ENCODE measurements at places on chromosomes 12 and 14.

DNA sequence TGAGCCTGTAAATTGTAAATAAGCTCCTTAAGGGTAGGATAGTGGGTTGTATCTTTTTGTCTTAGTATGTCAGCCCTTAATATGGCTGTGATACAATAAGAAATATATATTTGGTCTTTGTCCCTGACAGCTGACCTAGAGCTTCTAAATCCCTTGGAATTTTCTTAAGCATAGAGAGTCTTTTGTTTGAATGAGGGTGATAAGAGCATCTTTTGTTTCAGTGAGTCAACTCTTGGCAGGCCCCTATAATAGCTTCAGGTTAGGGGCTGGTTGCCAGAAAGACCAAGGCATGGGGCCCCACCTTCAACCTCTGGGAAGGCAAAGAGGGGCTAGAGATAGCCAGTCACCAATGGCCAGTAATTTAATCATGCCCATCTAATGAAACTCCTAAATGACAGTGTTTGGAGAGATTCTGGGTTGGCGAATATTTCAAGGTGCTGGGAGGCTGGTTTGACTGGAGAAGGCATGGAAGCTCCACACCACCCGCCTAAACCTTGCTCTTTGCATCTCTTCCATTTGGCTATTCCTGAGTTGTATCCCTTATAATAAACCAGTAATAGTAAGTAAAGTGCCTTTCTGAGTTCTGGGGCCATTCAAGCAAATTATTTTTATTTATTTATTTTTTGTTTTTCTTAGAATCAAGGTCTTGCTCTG, 10.5 kb downstream of the PALS1 start:
- no peak overlapping the region for H3K4me3 ChIP-seq
- H3K36me3 ChIP-seq, result no peaks in the 10 kb centered on the region
- no peaks in the 10 kb centered on the region for H3K27me3 ChIP-seq
- no peaks in the 10 kb centered on the region for H3K4me1 ChIP-seq
- no peak overlapping the region for H3K27ac ChIP-seq

DNA sequence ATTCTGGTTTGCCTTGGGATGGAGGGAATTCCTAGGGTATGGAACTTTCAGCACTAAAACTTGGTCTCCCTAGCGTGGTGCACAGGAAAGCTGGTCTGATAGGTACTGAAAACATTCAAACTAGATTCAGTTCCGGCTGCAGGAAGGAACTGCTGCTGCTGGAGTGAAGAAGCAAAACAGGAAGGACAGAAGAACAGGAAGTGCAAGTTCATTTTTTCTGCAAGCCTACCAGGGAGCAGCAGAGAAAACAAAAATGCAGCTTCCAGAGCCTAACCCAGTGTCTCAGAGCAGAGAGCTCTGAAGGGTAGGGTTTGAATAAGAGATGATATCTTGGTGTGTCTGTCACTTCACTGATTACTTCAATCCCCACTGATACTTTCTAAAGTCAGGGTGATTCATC, 165.2 kb downstream of the VRK1 start:
- H3K4me1 ChIP-seq, result peaks cover 73% of the 10 kb centered on the region
- DNase-seq, result peak; percentile 50
- no peaks in the 10 kb centered on the region for H3K27me3 ChIP-seq
- peak overlapping the region; percentile 30 for H3K27ac ChIP-seq
- no peak overlapping the region for H3K4me3 ChIP-seq
- H3K36me3 ChIP-seq, result no peaks in the 10 kb centered on the region

DNA sequence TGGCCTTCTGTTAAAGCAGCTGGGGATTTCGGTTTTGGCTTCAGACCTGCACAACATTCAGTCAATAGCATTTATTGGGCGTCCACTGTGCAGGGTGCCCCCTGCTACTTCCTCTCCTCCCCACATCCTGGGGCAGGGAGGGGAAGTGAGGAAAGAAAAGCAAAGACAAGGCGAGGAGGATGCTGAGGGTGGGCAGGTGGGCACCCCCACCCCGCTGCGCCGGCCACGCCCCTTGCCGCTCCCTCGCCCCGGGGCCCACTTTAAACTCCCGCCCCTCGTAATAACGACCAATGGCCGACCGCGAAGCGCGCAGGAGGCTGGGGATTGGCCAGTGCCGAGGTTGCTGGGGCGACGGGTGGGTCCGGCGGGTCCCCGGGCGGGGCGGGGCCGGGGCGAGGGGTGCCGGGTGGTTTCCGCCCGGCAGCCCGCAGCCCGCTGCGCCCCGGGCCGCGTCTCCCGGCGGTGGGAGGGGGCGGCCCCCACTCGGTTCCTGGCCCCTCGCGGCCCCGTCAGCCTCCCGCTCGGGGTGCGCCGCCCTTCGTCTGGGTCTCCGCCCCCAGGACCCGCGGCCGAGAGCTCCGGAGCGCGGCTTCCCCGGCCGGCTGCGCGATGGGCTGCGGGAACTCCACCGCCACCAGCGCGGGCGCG, at the start of gene C12orf75:
Gene C12orf75 (plus strand): TSS at position 409 of the 648 bp plus-strand sequence. CDS start 201 bp downstream, at position 610.
- peaks cover 47% of the 10 kb centered on the region for H3K4me1 ChIP-seq
- no peaks in the 10 kb centered on the region for H3K27me3 ChIP-seq
- H3K27ac ChIP-seq, result peak within 1 kb of the TSS; percentile 72
- H3K36me3 ChIP-seq, result no peaks in the 10 kb centered on the region
- peak within 1 kb of the TSS; percentile 49 for H3K4me3 ChIP-seq
- peak; percentile 83 for DNase-seq

DNA sequence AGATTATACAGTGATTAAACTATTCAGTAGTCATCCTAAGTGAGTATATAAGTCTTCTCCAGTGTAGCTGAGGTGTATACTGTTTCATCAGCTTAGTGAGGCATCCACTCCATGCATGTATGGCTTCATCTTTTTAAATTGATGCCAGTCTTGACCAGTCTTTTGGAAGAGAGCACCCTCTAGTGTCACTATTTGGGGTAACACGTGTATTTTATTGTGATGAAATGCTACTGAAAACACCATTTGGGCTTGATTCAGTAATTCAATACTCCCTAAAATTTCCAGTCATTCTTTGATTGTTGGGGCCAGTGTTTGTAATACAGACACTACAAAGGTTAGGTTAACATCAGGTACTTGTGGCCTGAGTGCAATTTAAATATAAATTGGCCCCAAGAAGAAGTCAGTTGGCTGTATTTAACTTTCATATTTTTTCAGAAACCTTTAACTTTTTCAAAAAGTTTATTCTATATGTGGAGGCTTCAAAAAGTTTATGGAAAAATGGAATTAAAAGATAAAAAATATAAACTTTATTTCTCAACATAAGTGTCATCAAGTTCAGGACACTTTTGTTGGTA, 35.3 kb downstream of the MIPOL1 start:
- no peak for DNase-seq
- H3K4me1 ChIP-seq, result no peaks in the 10 kb centered on the region
- no peak overlapping the region for H3K4me3 ChIP-seq
- no peak overlapping the region for H3K27ac ChIP-seq
- H3K27me3 ChIP-seq, result no peaks in the 10 kb centered on the region
- H3K36me3 ChIP-seq, result no peaks in the 10 kb centered on the region

GRCh38 chr12:93626160-93626559, 51.0 kb upstream of the CRADD start:
- no peak overlapping the region for H3K4me3 ChIP-seq
- no peak for DNase-seq
- no peaks in the 10 kb centered on the region for H3K27me3 ChIP-seq
- H3K4me1 ChIP-seq, result no peaks in the 10 kb centered on the region
- no peak overlapping the region for H3K27ac ChIP-seq
- no peaks in the 10 kb centered on the region for H3K36me3 ChIP-seq

DNA sequence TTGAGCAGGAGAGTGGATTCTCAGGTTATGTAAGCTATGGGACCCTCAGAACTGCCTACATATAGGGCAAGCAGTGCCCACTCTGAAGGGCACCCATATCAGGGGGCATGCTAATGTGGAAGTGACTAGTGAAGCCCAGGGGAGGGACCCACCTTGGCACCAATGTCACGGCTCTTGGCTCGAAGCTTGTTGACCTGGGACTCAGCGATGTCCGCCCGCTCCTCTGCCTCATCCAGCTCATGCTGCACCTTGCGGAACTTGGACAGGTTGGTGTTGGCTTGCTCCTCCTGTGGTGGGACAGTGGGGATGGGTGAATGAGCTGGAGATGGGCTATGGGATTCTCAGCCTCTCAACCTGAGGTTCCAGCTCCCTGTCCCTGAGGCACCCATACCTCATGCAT, 5.4 kb downstream of the CMTM5 start:
- H3K36me3 ChIP-seq, result no peaks in the 10 kb centered on the region
- no peak overlapping the region for H3K4me3 ChIP-seq
- no peak for DNase-seq
- no peaks in the 10 kb centered on the region for H3K4me1 ChIP-seq

- H3K36me3 ChIP-seq, result peaks cover 23% of the 10 kb centered on the region
- H3K4me3 ChIP-seq, result no peak overlapping the region
- H3K27ac ChIP-seq, result peak overlapping the region; percentile 0
- DNase-seq, result no peak
- H3K4me1 ChIP-seq, result peaks cover 84% of the 10 kb centered on the region
Measured at GRCh38 chr14:64926398-64926995, 12.2 kb downstream of the CHURC1 start.

DNA sequence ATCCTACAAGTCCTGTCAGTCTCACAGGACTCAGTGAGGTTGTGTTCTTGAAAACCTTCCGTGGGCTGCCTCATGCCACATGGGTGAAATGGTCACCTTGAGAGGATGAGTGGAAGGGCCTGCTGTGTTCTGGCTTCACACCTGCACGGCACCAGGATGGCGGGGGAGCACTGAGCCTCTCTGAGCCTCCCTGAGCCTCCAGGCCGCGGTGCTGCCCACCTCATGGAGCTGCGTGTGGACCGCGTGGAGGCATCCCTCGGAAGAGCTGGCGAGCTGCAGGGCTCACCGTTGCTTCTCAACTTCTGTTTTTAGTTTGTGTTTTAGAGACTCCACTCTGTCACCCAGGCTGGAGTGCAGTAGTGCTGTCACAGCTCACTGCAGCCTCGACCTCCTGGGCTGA, 56.2 kb downstream of the TEAD4 start:
- no peak for DNase-seq
- no peaks in the 10 kb centered on the region for H3K36me3 ChIP-seq
- no peaks in the 10 kb centered on the region for H3K27me3 ChIP-seq
- H3K27ac ChIP-seq, result no peak overlapping the region
- H3K4me1 ChIP-seq, result no peaks in the 10 kb centered on the region
- H3K4me3 ChIP-seq, result no peak overlapping the region

DNA sequence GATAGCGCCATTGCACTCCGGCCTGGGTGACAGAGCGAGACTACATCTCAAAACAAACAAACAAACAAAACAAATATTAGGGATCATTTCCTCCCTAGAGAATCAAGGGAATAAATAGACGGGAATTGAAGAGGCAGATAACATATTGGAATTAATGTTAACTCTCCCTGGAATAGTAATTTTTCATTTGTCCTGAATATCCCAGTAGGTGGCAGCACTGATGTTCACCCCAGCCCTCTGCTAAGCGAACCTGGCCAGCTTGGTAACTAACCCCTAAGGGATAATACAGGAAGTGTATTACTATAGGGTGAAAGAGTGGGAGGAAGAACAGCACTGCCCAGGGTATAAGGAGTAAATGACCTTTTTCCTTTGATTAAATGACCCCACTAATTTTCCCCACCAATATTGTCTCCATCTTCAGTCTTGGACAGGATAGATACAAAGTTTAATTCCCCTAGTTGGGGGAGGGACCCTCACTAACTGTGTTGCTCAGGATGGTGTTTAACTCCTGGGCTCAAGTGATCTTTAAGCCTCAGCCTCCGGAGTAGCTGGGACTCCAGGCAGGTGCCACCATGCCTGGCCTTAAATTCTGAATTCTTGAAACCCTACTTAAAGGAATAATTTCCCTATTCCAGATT, 40.5 kb downstream of the SLC2A14 start:
- H3K27me3 ChIP-seq, result no peaks in the 10 kb centered on the region
- no peaks in the 10 kb centered on the region for H3K4me1 ChIP-seq
- no peaks in the 10 kb centered on the region for H3K36me3 ChIP-seq
- no peak overlapping the region for H3K27ac ChIP-seq

DNA sequence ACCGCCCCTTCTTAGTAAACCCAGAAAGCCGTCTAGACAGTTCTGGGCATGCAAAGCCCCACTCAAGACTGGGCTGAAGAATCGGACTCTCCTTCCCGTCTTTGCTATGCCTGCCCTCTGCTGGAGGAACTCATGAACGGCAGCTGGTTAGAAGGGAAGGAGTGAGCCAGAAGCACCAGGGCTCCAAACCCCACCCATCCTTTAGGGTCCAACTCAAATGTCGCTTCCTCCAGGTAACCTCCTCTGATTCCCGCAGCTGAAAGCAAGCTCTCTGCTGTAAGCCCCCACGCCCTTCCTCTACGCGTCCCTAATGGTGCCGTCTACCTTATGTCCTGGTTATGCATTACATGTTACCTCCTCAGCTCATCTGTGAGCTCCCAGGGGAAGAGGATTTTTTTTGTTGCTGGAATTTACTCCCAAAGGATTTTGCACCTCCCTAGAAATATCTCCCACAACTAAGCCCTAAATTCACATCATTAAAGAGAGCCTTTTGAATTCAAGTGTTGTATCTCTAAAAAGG, 59.0 kb upstream of the SCN8A start:
- DNase-seq, result peak; percentile 70
- H3K27me3 ChIP-seq, result no peaks in the 10 kb centered on the region
- H3K36me3 ChIP-seq, result no peaks in the 10 kb centered on the region

- no peaks in the 10 kb centered on the region for H3K4me1 ChIP-seq
- H3K4me3 ChIP-seq, result no peak overlapping the region
- no peaks in the 10 kb centered on the region for H3K36me3 ChIP-seq
- no peaks in the 10 kb centered on the region for H3K27me3 ChIP-seq
Measured at GRCh38 chr12:27274706-27275105, 30.6 kb downstream of the STK38L start.

- no peaks in the 10 kb centered on the region for H3K36me3 ChIP-seq
- DNase-seq, result no peak
- no peaks in the 10 kb centered on the region for H3K27me3 ChIP-seq
- no peak overlapping the region for H3K27ac ChIP-seq
- no peak overlapping the region for H3K4me3 ChIP-seq
Measured at GRCh38 chr14:94665121-94665520, 52.9 kb downstream of the SERPINA3 start.

DNA sequence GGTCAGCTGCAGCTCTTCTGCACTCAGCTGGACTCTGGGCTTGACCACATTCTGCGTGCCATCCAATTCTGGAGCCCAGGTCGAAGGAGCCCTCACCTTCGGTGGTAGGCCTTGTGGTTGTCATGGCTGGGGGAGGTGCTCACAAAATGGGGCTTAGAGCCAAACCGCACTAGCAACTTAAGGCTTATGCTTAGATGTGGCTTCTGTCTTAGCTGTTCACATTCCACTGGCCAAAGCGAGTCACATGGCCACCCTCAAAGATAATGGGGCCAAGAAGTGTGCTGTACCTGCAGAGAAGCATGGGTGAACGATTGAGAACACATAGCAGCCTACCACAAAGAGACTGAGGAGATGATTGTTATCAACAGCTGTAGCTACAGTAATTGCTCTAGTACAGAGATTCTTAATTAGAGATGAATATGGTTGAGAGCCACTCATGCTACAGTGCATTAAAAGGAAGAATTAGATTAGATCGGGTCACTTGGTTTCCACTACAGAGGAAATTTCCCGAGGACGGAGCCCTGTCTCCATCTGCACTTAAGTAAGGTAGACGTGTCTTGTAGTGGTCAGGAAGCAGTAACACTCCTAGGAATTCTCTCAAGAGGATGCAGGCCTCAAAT, 334.6 kb upstream of the FKBP4 start:
- no peak overlapping the region for H3K4me3 ChIP-seq
- H3K36me3 ChIP-seq, result no peaks in the 10 kb centered on the region

GRCh38 chr14:90781344-90781761, 34.9 kb downstream of the TTC7B start:
- no peak for DNase-seq
- H3K27ac ChIP-seq, result no peak overlapping the region
- H3K4me3 ChIP-seq, result no peak overlapping the region
- no peaks in the 10 kb centered on the region for H3K4me1 ChIP-seq
- no peaks in the 10 kb centered on the region for H3K27me3 ChIP-seq
- no peaks in the 10 kb centered on the region for H3K36me3 ChIP-seq
